Fibroblast of the aortic adventitia (primary cell): ENCODE measurements at places on chromosomes 7 and 10.

DNA sequence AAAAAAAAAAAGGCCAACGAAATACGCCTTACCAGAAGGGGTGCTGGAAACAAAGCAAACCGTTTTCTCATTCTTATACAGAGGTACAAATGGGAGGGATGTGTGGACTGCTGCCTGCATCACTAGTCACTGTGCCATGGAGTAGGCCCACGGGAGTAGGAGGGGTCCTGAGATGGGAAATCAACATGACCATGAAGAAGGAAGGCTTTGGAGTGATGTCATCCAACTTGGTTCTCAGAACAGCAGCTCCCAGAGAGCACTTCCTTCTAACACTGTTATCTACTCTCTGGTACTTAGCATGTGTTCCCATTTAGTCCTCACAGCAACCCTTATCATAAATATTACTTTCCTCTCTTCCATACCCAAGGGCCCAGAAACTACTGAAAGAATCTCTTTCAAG is 60.0 kb upstream of the LRGUK start:
- DNase-seq = no peak

GRCh38 chr7:151057506-151057988 is at the start of gene CDK5:
CDK5 (minus strand) TSS chr7:151057897; CDS start chr7:151057848, 49 bp downstream.
- DNase-seq = no peak

DNA sequence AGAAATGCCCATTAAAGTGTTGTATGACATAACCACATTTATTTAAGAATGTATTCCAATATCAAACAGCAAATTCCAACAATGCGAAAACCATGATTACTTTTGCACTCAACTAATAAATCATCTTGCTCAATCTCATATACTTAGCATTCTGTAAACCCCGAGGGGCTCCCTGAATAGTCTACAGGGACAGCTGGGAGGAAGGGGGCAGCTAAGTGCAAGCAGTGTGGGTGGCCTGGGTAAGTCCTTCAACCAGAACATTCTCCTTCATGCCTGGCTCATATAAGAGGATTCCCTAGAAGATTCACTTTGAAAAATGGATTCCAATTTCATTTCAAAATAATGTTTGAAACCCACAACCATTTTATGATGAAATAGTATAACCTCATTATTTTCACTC is 355.5 kb downstream of the CDC14C start:
- DNase-seq = no peak

DNA sequence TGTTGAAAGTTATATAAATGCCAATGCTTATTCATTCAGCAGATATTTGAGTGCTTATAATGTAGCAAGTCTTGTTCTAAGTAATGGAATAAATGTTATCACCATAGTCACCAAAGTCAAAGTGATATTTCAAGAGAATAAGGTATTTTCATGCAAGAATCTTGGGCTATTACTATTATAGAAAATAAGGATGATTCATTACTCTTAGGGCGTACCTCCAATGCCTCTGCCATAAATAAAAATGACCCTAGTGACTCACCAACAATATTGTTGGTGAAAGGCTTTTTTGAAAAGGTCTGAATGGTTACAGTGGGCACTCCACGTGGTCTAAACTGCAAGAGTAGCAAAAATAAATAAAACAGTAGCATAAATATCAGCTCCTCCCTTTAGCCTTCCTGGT is 68.4 kb downstream of the RALA start:
- DNase-seq = peak; percentile 81

GRCh38 chr7:86748201-86748600 is 104.5 kb downstream of the GRM3 start:
- DNase-seq = no peak

DNA sequence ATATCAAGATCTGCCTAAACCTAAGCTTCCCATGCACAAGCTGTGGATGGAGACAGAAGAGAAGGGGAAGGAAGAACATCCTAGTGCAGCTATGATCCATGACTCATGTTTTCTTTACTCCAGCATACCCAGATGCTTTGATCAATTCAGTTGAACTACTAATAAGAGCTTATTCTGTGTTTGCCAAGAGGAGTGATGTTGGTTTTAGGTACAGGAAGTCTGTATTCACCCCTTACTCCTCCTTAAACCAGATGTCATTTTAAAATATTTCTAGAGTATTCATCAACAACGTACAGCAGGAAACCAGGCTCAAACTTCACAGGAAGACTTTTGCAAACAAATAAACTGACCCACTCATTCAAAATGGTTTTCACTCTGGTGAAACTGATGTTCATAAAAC is 29.2 kb downstream of the PANK1 start:
- peak; percentile 23 for DNase-seq

GRCh38 chr10:92801978-92802872 is 46.1 kb upstream of the EXOC6 start:
- no peak for DNase-seq
